ACHN (cell line): ENCODE measurements at places on chromosomes 3 and 15.

- DNase-seq, result no peak
Measured at GRCh38 chr3:194306109-194306686, 44.9 kb downstream of the CPN2 start.

GRCh38 chr3:145094355-145094941 lies 1066.5 kb downstream of the PLOD2 start:
- DNase-seq, result peak; percentile 43

DNA sequence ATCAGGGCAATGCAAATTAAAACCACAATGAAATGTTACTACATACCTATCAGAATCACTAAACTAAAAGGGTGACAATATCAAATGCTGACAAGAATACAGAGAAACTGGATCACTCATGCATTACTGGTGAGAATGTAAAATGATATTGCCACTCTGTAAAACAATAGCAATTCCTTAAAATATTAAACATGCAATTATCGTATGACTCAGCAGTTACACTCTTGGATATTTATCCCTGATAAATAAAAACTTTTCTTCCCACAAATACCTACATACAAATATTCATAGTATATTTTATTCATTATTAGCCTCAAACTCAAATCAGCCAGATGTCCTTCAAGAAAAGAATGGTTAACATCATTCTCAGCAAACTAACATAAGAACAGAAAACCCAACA lies 25.9 kb upstream of the RAB6B start:
- no peak for DNase-seq

- no peak for DNase-seq
Measured at GRCh38 chr15:85879334-85880163, 84.8 kb upstream of the KLHL25 start.

- DNase-seq, result no peak
Measured at GRCh38 chr3:21665444-21666100, 85.4 kb downstream of the ZNF385D start.

GRCh38 chr3:4581920-4582611 lies 88.9 kb downstream of the ITPR1 start:
- DNase-seq, result no peak

- DNase-seq, result no peak
Measured at GRCh38 chr15:76360416-76360815, 23.8 kb downstream of the ISL2 start.

- DNase-seq, result peak; percentile 26
Measured at GRCh38 chr3:154095832-154096421, 25.3 kb upstream of the ARHGEF26 start.

DNA sequence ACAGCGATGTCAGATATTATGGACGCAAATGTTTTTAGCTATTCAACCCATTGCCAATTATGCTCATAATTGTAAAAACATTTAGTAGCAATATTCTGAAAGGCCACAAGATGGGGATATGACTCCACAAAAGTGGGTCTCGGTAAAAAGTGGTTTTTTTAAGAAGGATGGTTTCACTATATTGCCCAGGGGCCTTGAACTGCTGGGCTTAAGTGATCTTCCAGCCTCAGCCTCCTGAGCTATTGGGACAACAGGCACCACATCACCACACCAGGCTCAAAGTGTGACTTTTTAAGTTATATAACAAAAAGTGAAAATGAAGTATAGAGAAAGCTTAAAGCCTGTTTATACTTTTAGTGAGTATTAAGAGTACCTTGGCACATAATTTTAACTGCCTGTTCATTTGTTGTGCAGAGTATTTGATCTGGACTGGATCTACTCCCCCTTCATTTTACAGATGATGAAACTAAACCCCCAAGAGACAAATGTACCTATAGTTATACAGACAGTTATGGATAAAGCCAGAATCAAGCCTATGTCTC lies 9.4 kb downstream of the NAA50 start:
- peak; percentile 66 for DNase-seq

DNA sequence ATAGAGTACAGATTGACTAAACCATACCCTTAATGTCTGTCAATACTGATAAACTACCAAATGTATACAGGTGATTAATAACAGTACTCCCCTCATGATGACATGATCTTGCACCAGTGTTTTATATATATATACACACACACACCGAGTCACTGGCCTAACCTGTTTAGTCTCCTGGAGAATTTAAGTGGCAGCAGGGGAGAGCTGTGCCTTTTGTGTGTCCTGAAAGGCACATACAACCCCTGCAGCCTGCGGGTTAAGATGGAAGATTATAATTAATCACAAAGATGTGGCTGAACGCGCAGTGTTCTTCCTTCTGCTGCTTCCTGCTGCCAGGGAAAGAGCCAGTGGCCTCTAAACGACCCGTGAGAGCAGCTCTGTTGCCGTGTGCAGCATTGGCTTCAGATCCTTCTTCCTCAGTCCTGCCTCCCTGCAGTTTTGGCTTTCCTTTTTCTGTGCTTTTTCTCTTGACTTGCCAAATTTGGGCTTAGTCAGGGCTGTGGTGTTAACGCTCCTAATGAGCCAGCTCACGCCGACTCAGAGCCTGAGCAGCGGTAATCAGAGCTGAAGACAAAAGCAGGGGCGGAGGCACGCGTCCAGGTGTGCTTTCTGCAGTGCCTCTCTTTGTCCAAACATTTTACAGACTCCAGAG lies 42.5 kb upstream of the UBE3A start:
- DNase-seq, result no peak

GRCh38 chr15:76932135-76932966 lies 802 bp downstream of the RCN2 start:
- DNase-seq, result no peak
